ENCODE measurements at places on chromosomes 6 and 20.
A peak's percentile ranks its signal among the peaks of the same experiment; 100 is the strongest.

DNA sequence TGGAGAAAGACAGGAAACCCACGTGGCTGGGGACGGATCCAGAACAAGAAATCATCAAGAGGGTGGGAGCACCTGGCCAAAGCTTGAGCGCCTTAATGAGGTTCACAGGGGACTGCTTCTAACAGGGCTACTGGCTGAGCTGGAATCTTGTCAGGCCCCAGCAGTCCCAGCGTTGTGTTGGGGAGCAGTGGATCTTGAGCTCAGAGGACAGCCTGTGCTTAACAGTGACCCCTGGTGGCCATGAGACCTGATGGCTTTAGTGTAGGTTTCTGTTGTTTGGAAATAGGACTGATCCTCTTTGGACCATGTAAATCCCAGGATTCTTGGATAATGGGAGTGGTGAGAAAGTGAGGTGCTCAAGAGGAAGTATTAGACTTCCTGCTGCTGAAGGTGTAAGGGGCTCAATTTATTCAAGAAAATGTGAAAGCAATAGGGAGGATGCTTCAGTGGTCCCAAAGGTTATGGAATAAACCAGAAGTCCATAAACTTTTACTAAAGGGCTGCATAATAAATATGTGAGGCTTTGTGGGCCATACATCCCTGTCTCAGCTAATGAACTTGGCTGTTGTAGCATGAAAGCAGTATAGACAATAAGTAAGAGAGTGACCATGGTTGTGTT is 216.2 kb downstream of the NFATC2 start:
- DNase-seq, result peak; percentile 35

GRCh38 chr6:22568854-22569253 is 512 bp upstream of the HDGFL1 start:
- DNase-seq, result no peak

GRCh38 chr6:35553315-35553714 is 40.6 kb upstream of the TULP1 start:
- no peak for DNase-seq

DNA sequence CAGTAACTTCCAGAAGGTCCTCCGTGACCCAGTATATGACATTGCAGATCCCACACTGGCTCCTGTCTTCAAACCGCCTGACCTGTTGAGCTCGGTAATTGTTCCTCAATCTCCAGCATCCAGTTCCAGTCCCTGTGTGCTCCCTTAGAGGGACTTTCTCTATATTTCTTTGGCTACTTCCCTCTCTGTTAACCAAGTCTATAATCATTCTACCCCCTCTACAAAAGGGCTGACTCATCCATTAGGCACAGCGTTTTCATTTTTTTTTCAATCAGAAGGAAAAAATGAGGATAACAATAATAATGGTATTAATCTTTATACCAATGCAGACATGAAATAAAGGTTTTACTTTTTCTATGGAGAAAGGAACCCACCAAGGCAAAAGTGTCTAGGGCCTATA is 69.3 kb downstream of the FAM229B start:
- DNase-seq, result no peak

- no peak for DNase-seq
These were observed 91.3 kb upstream of the SHLD1 start for GRCh38 chr20:5658912-5659345.

DNA sequence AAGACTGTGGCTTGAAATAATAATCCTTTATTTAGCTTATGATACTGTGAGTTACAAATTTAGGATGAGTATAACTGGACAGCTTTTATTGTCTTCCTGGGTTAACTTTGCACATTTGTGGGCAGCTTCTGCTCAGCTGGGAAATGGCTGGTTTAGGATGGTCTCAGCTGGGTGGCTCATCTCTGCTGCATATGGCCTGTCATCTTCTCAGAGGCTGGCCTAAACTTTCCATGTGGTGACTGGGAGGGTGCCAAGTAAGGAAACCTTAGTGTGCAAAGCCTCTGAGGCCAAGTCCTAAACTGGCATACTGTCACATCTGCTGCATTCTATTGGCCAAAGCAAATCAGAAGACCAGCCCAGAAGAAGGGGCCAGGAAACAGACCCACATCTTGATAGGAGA is 40.2 kb downstream of the BTBD3 start:
- DNase-seq, result no peak

GRCh38 chr6:129292836-129293235 is 409.9 kb downstream of the LAMA2 start:
- DNase-seq, result no peak

DNA sequence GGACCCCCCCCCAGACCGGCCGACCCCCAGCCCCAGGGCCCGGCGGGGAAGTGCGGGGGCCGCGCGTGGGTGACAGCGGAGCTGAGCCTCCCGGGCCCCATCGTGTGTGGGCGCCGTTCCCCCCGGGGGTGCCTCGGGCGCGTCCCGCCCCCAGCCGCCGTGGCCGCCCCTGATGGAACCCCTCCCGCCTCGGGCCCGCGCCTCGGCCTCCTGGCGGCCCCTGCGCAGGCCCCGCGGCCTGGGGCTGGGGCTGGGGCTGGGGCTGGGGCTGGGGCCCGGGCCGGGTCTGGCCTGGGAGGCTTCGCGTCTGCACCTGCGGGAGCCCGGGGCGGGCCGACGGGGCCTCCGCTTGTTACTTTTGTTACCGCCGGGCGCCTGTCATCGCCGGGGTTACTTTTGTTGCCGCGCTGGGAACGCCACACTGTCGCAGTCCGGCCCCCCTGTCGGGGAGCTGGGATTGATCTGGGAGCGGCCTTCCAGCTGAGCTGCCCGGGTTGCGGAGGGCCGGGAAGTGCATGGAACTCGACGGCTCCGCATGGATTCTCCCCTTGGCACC is 598 bp downstream of the OGFR start:
- no peak for DNase-seq

DNA sequence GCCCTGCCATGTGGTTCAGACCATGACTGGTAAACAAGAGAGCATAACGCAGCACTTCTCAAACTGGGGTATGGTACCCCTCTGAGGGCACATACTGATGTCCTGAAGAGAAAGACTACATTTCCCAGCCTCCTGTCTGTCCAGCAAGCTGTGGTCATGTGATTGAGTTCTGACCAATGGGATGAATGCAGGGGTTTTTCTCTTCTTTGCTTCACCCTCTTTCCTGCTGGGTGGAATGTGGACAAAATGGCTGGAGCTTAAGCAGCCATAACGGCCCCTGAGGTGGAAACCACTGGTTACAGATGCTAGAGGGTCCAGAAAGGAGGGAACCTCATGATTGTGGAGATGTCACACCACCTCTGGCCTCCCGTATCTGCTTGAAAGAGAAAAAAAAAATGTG is 19.4 kb upstream of the KCNB1 start:
- no peak for DNase-seq

GRCh38 chr6:169841907-169842606 is 90.6 kb downstream of the ERMARD start:
- no peak for DNase-seq

DNA sequence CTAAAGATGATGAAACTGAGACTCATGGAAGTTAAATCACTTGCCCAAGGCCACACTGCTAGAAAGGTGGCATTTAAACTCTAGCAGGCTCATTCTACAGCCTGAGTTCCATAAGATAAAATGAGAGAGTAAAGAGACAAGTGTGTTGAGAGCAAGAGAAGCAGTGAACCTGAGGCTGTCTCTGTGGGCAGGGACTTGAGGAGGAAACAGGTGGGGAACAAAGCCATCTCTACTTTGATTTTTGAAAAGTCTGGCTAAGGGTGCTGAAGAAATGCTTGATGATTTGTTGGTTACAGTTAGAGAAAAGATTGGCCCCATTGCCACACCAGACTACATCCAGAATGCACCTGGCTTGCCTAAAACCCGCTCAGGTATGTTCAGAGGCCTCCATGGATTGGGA is 29.0 kb downstream of the GSS start:
- no peak for DNase-seq

DNA sequence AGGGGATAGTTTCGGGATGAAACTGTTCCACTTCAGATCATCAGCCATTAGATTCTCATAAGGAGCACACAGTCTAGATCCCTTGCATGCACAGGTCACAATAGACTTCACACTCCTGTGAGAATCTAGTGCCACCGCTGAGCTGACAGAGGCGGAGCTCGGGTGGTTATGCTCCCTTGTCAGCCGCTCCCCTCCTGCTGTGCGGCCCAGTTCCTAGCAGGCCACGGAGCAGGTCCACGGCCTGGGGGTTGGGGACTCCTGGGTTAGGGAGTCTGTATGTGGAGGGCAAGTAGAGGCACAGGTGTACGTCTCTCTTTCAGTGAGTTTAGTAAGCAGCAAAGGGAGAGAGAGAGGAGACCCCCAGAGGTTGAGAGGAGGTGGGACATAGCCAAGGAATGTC is 30.5 kb upstream of the MDFI start:
- DNase-seq, result no peak

DNA sequence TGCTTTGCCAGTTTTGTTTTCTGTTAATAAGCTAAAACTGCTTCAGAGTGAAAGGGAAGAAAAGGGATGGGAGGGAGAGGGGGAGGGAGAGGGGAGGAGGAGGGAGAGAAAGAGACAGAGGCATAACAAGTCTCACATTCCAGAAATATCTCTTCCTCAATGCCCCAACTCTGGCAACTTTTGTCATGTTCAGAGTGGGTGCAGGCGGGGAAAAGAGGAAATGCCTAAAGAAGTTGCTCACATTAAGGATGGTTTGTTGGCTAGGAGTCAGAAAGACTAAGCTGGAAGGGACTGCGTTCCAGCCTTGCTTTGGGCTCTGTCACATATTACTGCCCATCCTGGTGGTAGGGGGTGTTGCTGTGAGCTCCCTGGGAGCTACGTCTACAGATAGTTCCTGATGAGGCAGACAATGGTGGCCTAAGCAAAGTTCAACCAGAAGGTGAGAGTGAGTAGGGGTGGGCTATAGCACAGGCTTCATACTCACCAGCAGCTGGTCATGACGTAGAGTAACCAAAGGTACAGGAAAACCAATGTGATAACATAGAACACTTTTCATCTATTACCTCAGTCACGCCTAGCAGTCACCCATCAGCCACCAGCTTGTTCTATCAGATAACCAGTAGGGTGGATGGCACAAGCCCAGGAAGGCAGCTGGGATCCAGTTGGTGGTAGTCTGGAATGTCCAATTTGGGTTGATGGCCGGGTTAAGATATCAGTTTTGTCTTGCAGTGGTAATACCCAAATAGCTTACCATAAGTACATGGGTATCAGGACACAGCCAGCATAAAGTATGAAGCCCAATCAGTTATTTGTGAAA is 2.1 kb downstream of the TSPYL4 start:
- DNase-seq, result no peak

GRCh38 chr6:73669005-73669404 is 15.2 kb upstream of the SLC17A5 start:
- DNase-seq, result no peak

Data from stimulated activated CD8-positive, alpha-beta memory T cell treated with anti-CD3 and anti-CD28 coated beads, Interleukin-4, amount 100 ng/mL, for 24 hours (primary cell).